ENCODE measurements at places on chromosomes 6 and 20. TPM values are rescaled to one million over a fixed set of nuclear protein-coding genes. Genes with fewer than 3 reads are reported as not detected.
A peak's percentile ranks its signal among the peaks of the same experiment; 100 is the strongest.

The TLDC2 gene
- total RNA-seq, result not detected

The GSTA1 gene
- total RNA-seq, result 0.30 TPM

DNA sequence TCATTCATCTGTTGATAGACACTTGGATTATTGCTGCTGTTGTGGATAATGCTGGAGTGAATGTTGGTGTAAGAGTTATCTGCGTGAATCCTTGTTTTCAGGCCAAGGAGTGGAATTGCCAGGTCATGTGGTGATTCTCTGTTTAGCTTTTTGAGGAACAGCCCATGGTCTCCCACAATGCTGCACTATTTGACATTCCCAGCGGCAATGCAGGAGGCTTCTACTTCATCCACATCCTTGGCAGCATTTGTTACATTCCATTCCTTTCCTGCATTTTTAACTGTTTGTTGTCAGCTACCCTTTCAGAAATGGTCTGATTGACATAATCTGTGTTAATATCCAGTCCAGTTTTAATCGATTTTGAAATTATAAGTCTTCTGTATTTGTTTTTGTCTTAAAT, 51.7 kb upstream of the CLDN20 start:
- DNase-seq, result no peak

- DNase-seq, result peak; percentile 61
Observed at GRCh38 chr6:7909323-7910276, 988 bp downstream of the TXNDC5 start.

- DNase-seq, result peak; percentile 92
Observed at GRCh38 chr20:51354191-51354768, 188.2 kb downstream of the NFATC2 start.

DNA sequence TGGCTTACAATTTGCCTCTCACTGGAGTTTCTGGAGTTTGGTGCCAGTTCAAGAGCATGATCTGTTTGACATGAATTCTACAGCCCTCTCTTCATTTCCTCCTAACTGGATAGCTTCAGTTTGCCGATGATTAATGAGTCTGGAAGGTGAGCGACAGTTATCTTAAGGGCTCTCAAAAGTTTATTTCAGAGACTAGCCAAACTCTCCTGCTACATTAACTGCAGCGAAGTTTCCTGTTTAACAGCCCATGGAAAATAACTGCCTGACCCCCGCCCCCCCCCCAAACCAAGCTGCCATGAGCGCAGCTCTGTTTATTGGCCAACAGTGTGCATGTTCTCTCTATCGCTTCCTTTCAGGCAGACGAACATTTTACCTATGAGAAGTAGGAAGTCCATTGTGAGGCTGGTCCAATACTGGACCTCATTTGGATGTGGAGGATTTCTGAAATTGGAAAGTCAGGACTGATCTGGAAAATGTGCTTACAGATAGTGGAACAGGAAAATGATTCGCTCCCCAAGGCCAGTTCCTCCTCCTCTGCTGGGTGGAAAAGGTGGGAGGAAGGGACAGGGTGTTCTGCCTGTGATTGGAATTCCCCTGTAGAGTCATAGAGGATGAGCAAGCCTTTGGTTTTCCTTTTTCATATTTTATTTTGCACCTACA, 522.2 kb upstream of the JAG1 start:
- peak; percentile 89 for DNase-seq

GRCh38 chr6:34598712-34599111, 42.6 kb upstream of the SPDEF start:
- no peak for DNase-seq

- no peak for DNase-seq
Observed at GRCh38 chr6:96948631-96949030, 24.1 kb downstream of the KLHL32 start.

- peak; percentile 65 for DNase-seq
Observed at GRCh38 chr20:52888096-52888495, 84.1 kb upstream of the TSHZ2 start.

- DNase-seq, result no peak
Observed at GRCh38 chr6:33744895-33745546, 1.7 kb downstream of the IP6K3 start.

DNA sequence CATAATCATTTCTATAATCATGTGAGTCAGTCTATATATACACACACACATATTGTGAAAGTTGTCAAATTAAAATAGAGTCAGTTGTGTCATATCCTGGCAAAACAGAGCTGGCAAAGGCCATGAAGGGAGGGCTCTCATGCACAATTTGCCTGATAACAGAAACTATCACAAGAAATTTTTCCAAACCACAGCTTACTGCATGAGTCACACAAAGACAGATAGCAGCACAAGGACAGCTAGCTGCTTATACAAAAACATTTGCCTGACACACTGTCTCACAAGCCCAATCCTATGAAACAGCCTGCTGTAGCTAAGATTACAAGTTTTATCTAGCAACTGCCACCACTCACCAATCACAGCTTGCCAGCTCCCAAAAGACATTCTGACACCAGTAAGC, 848.5 kb upstream of the MAN1A1 start:
- DNase-seq, result peak; percentile 72

DNA sequence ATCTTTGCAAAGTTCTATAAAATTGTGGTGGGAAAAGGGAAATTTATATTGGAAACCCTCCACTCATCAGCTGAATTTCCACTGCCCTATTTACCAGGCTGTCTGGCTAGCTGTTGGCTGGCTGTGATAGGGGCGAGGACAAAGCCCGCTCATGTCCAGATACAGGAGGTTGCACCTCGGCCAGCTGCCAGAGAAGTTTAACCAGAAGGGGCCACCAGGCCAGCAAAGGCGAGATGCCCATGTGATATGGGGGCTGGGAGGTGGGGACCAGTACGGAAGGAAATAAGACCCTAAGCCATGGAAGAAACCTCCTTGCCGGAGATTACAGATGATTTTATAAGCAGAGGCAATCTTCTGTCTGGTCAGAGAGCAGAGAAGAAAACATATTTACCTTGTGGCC, 143.8 kb downstream of the FNDC1 start:
- no peak for DNase-seq
